Suprapubic skin (tissue), 4 donors: ENCODE measurements at places on chromosomes 2 and 18. TPM values are rescaled to one million over a fixed set of nuclear protein-coding genes. Genes with fewer than 3 reads are reported as not detected.

The KATNAL2 gene
- total RNA-seq, result 2.3 TPM

The SUMO1 gene
- 29.0 TPM for total RNA-seq

The POTEJ gene
- total RNA-seq, result not detected

The LBX2 gene
- total RNA-seq, result not detected

- no peaks in the 10 kb centered on the region for H3K36me3 ChIP-seq
- no peak for DNase-seq
- H3K27ac ChIP-seq, result no peak overlapping the region
- no peak overlapping the region for H3K4me3 ChIP-seq
Observed at GRCh38 chr2:179434357-179434756, 169.7 kb upstream of the SESTD1 start.

DNA sequence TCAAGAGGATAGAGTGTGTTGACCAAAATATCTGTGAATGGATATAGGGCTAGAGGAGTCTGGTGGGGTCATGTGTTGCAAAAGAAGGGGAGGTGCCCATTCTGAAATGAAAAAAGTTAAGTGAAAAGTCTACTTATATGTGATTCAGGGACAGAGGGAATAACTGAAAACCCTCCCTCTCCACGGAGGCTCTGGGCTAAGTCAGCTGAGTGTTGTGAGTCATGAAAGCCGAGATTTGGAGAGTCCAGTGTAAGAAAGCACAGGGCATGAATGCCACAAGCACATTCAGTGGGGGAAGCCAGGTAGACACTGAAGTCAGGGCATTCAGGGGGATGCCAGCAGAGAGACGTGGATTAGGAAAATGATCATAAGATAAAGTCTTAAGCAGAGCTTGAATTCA lies 871.9 kb downstream of the TSN start:
- no peak overlapping the region for H3K27ac ChIP-seq
- H3K27me3 ChIP-seq, result no peaks in the 10 kb centered on the region
- H3K4me3 ChIP-seq, result no peak overlapping the region
- DNase-seq, result no peak

GRCh38 chr2:158810731-158811460 lies 15.8 kb downstream of the DAPL1 start:
- no peak overlapping the region for H3K4me3 ChIP-seq
- no peaks in the 10 kb centered on the region for H3K36me3 ChIP-seq
- no peak for DNase-seq
- H3K4me1 ChIP-seq, result peaks cover 15% of the 10 kb centered on the region
- H3K27me3 ChIP-seq, result no peaks in the 10 kb centered on the region
- H3K27ac ChIP-seq, result no peak overlapping the region

DNA sequence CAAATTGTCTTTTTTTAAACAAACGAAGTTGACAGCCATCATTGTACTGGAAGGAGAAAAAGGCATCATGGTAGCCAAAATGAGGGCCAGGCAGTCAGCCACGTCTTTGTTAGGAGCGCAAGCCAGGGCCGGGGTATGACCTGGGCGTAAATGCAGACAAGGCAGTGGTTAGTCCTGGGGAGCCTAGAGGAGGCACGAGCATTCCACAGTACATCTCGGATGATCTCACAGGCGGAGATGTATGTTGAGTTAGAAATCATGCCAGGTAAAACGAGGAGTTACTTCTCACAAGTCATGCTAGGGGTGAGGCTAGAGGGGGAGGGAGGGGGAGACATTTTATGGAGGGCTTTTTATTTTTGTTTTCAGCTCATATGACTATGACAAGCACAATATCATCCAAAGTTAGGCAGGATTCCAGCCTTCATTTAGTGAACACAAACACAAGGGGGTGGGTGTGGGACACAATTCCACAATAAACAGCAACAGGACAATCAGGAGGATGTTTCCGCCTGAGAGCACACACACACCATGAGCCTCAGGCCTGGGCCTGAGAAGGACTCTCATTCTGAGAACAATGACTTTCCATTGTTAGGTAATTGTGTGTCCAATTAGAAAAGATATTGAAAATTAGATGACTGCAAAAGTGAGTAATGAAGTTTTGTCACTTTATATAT lies 64.4 kb upstream of the PGAP1 start:
- peaks cover 9% of the 10 kb centered on the region for H3K36me3 ChIP-seq
- peaks cover 18% of the 10 kb centered on the region for H3K4me1 ChIP-seq
- no peak overlapping the region for H3K27ac ChIP-seq
- H3K4me3 ChIP-seq, result no peak overlapping the region

GRCh38 chr2:54763636-54764291 lies 40.3 kb downstream of the EML6 start:
- H3K4me3 ChIP-seq, result no peak overlapping the region
- no peak overlapping the region for H3K27ac ChIP-seq
- H3K27me3 ChIP-seq, result no peaks in the 10 kb centered on the region
- H3K4me1 ChIP-seq, result no peaks in the 10 kb centered on the region
- no peaks in the 10 kb centered on the region for H3K36me3 ChIP-seq
- no peak for DNase-seq

DNA sequence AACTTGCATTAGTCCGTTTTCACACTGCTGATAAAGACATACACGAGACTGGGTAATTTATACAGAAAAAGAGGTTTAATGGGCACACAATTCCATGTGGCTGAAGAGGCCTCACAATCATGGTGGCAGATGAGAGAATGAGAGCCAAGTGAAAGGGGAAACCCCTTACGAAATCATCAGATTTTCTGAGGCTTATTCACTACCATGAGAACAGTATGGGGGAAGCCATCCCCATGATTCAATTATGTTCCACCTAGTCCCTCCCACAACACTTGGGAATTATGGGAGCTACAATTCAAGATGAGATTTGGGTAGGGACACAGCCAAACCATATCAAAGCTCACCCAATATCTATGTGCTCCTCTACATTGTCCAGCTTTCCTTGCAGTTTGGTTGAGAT lies 16.0 kb upstream of the SERPINE2 start:
- no peak overlapping the region for H3K27ac ChIP-seq
- no peaks in the 10 kb centered on the region for H3K36me3 ChIP-seq
- DNase-seq, result no peak
- no peaks in the 10 kb centered on the region for H3K27me3 ChIP-seq
- no peaks in the 10 kb centered on the region for H3K4me1 ChIP-seq

GRCh38 chr2:148876595-148877402 lies 1.8 kb downstream of the KIF5C start:
- H3K27me3 ChIP-seq, result peaks cover 52% of the 10 kb centered on the region
- peaks cover 28% of the 10 kb centered on the region for H3K4me1 ChIP-seq
- H3K36me3 ChIP-seq, result no peaks in the 10 kb centered on the region
- DNase-seq, result no peak
- peak overlapping the region; percentile 46 for H3K4me3 ChIP-seq
- no peak overlapping the region for H3K27ac ChIP-seq

GRCh38 chr18:32383050-32383819 lies 87.4 kb downstream of the GAREM1 start:
- H3K27ac ChIP-seq, result peak overlapping the region; percentile 83
- H3K27me3 ChIP-seq, result no peaks in the 10 kb centered on the region
- no peaks in the 10 kb centered on the region for H3K36me3 ChIP-seq

DNA sequence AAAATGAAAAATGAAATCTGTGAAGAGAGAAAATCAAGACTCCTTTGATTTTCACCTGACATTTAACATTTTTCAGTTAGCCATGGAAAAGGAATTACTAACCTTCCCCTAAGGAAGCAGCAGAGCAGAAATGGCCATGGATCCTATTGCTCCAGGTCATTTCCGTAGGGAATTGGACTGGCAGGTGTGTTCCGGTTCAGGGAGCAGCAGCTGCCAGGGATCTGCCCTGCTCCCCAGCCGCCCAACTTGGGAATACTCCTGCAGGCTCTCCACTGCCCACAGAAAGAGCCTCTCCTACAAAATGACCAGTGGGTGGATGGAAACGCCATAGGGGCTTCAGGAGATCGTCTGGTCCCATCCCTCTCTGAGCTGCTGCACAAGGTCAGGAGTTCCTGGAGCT lies 86.0 kb upstream of the MAPK4 start:
- H3K4me3 ChIP-seq, result no peak overlapping the region
- no peaks in the 10 kb centered on the region for H3K36me3 ChIP-seq
- no peak for DNase-seq
- no peaks in the 10 kb centered on the region for H3K4me1 ChIP-seq
- H3K27ac ChIP-seq, result no peak overlapping the region

GRCh38 chr18:74251297-74252038 lies 40.3 kb downstream of the CYB5A start:
- no peak for DNase-seq
- peaks cover 29% of the 10 kb centered on the region for H3K4me1 ChIP-seq
- peak overlapping the region; percentile 56 for H3K27ac ChIP-seq
- H3K4me3 ChIP-seq, result no peak overlapping the region

GRCh38 chr2:13638181-13638580 lies 921.4 kb downstream of the TRIB2 start:
- H3K27ac ChIP-seq, result no peak overlapping the region
- no peaks in the 10 kb centered on the region for H3K4me1 ChIP-seq
- no peaks in the 10 kb centered on the region for H3K36me3 ChIP-seq

DNA sequence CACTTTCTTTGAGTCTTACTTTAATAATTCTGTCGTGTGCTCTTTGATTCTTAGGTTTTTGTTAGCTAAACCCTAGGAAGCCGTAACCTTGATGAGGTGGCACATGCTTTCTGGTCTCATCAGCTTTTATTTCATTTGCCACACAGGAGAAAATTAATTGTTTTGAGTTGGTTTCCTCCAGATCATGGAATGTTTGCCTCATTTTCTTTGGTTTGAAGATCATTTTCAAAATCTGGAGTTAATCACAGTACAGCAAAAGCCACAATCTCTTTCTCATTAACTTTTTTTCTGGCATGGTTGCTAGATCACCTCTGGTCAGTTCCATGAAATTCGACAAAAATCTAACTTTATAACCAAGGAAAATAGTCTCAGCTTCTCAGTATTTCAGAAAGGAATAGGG lies 182.9 kb downstream of the MYO1B start:
- no peak for DNase-seq
- H3K36me3 ChIP-seq, result no peaks in the 10 kb centered on the region
- no peak overlapping the region for H3K4me3 ChIP-seq
- no peak overlapping the region for H3K27ac ChIP-seq
- H3K27me3 ChIP-seq, result no peaks in the 10 kb centered on the region

GRCh38 chr2:214481204-214481603 lies 70.3 kb downstream of the VWC2L start:
- H3K27me3 ChIP-seq, result no peaks in the 10 kb centered on the region
- DNase-seq, result no peak
- H3K4me3 ChIP-seq, result no peak overlapping the region
- H3K4me1 ChIP-seq, result no peaks in the 10 kb centered on the region

DNA sequence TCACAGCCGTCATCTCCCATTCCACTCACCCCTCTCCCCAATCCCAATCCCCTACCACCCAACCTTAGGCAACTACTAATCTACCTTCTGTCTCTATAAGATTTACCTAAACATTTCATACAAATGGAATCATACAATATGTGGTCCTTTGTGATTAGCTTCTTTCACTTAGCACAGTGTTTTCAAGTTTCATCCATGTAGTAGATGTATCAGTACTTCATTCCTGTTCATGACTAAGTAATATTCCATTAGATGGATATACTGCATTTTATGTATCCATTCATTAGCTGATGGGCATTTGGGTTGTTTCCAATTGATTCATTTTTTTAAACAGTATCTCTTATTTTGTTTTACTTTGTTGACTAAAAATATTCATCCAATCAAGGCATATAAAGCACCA lies 109.6 kb downstream of the CDH2 start:
- DNase-seq, result no peak
- no peak overlapping the region for H3K4me3 ChIP-seq
- H3K27me3 ChIP-seq, result no peaks in the 10 kb centered on the region
- H3K27ac ChIP-seq, result no peak overlapping the region
- no peaks in the 10 kb centered on the region for H3K4me1 ChIP-seq

GRCh38 chr2:19810637-19811036 lies 91.1 kb downstream of the TTC32 start:
- H3K4me1 ChIP-seq, result peaks cover 3% of the 10 kb centered on the region
- no peak for DNase-seq
- no peak overlapping the region for H3K27ac ChIP-seq
- H3K4me3 ChIP-seq, result no peak overlapping the region
- no peaks in the 10 kb centered on the region for H3K36me3 ChIP-seq
- H3K27me3 ChIP-seq, result no peaks in the 10 kb centered on the region

DNA sequence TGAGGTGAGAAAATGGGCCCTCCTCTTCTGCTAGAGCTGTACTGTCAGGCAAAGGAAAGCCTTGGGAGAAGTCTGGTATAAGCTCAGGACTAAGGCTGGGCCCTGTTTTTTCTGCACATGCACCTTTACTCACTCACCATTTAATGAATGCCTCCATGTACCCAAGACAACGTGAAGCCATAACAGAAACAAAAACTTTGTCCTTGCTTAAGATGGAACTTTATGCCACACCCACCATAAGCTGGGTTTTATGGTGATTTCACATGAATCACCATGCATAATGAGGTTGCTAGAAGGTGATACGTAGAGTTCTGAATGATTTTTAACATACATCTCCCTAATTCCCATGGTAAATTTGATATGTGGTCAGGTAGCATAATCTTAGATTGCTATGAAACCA lies 63.7 kb upstream of the CYP26B1 start:
- H3K36me3 ChIP-seq, result no peaks in the 10 kb centered on the region
- no peak for DNase-seq
- no peaks in the 10 kb centered on the region for H3K4me1 ChIP-seq

GRCh38 chr2:50443288-50443687 lies 588.6 kb downstream of the NRXN1 start:
- no peak for DNase-seq
- H3K27me3 ChIP-seq, result no peaks in the 10 kb centered on the region
- no peaks in the 10 kb centered on the region for H3K36me3 ChIP-seq
- H3K4me1 ChIP-seq, result no peaks in the 10 kb centered on the region
- H3K27ac ChIP-seq, result no peak overlapping the region
- no peak overlapping the region for H3K4me3 ChIP-seq

GRCh38 chr2:45330108-45330507 lies 281.0 kb downstream of the SRBD1 start:
- no peaks in the 10 kb centered on the region for H3K27me3 ChIP-seq
- no peak overlapping the region for H3K27ac ChIP-seq
- H3K4me3 ChIP-seq, result no peak overlapping the region
- H3K4me1 ChIP-seq, result no peaks in the 10 kb centered on the region
- DNase-seq, result no peak

- H3K4me3 ChIP-seq, result no peak overlapping the region
- no peaks in the 10 kb centered on the region for H3K36me3 ChIP-seq
- no peaks in the 10 kb centered on the region for H3K27me3 ChIP-seq
Observed at GRCh38 chr2:224837558-224837957, 121.4 kb upstream of the CCDC195 start.

DNA sequence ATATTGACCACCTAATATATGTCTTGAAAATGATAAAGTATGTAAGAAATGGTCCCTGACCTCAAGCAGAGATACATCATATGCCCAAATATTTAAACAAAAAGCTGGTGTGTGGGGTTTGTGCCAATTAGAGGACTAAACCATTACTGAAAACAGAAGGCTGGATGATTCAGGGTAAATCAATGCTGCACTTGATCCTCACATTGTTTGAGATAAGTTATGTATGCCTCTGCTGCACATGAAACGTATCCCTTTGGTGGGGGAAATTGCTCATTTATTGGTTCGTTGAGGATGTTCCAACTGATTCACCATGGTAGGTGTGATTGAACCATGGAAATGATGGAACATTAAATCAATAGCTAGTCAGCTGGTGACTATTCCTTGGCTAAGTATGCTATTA lies 24.7 kb upstream of the DARS1 start:
- peaks cover 3% of the 10 kb centered on the region for H3K4me1 ChIP-seq
- no peaks in the 10 kb centered on the region for H3K36me3 ChIP-seq

- no peak overlapping the region for H3K4me3 ChIP-seq
- DNase-seq, result no peak
- H3K4me1 ChIP-seq, result no peaks in the 10 kb centered on the region
- H3K27me3 ChIP-seq, result no peaks in the 10 kb centered on the region
- H3K36me3 ChIP-seq, result no peaks in the 10 kb centered on the region
Observed at GRCh38 chr2:107411267-107411666, 415.4 kb upstream of the RGPD4 start.

- H3K27ac ChIP-seq, result peak overlapping the region; percentile 91
- no peaks in the 10 kb centered on the region for H3K27me3 ChIP-seq
- peak overlapping the region; percentile 90 for H3K4me3 ChIP-seq
- H3K36me3 ChIP-seq, result no peaks in the 10 kb centered on the region
- peak; percentile 80 for DNase-seq
Observed at GRCh38 chr18:46174342-46175041, 70.3 kb downstream of the HAUS1 start.
